Renal cortex interstitium (tissue), 15 donors: ENCODE measurements at places on chromosomes 4 and X.

GRCh38 chr4:6119507-6120020 lies 80.8 kb downstream of the JAKMIP1 start:
- no peak for DNase-seq

- no peak for DNase-seq
Observed at GRCh38 chrX:31099536-31100090, 27.8 kb upstream of the FTHL17 start.

GRCh38 chrX:108732630-108733321 lies 3.6 kb downstream of the IRS4 start:
- DNase-seq = no peak

DNA sequence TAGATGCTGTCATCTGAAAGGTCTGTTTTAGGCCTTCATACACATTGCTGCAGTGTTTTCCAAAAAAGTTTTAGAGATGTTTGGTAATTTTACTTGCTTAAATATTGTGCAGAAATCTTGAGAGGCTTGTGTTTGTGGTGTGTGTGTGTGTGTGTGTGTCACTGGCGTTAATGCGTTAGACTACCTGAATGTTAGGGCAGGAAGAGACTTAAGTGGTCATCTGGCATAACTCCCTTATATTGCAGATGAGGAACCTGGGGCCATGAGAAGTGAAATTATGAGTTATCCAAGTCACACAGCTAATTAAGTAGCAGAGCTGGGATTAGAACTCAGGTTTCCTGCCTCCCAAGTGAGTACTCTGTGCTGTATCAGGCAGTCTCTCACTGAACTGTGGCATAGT lies 1.4 kb downstream of the LSM6 start:
- DNase-seq = no peak

- DNase-seq = no peak
Observed at GRCh38 chrX:138001226-138001625, 435.3 kb downstream of the ZIC3 start.

- DNase-seq = no peak
Observed at GRCh38 chr4:102143433-102143832, 201.8 kb downstream of the SLC39A8 start.

GRCh38 chrX:17700976-17701375 lies 36.3 kb upstream of the SCML1 start:
- DNase-seq = no peak

- peak; percentile 49 for DNase-seq
Observed at GRCh38 chr4:19739101-19739651, 512.5 kb upstream of the SLIT2 start.

- no peak for DNase-seq
Observed at GRCh38 chrX:4185086-4185485, 471.6 kb upstream of the PRKX start.

- DNase-seq = no peak
Observed at GRCh38 chrX:109537324-109537665, 651 bp downstream of the NXT2 start.

DNA sequence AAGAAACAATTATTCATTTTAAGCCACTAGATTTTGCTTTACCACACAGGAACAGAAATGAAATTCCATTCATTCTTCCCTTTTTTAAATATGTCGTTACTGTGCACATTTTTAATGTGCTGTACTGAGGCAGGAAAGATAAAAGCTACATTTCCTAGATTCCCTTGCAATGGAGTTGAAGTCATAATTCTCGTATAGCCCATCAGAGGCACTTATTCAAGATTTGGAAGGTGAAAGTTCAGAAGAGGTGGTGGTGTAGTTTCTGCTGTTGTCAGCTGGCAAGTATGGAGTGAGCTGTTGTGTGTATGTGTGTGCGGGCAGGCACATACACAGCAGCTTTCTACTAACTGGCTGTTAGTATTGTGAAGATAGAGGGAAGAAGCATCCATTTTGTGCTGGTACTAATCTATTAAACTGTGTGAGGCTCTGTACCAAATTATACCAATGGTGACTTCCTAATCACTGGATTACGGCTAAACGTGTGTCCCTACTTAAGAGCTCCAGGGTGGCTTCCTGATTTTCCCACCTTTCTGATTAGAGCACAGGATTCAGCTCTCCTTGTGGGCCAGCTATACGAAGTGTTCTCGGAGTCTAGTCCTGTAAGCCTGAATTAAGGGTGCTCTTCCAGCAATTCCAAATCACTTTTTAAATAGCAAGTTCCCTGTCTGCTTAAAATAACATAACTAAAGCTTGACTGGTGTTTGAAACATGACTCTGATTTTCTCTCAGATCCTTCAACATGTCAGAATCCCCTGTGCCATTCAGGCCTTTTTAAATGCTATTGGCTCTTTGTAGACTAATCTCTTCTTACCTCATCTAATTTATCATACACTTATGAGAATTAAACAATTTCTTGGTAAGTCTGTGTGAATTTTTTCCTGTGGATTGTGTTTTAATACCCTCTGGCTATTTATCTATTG lies 43.8 kb downstream of the PDS5A start:
- no peak for DNase-seq

DNA sequence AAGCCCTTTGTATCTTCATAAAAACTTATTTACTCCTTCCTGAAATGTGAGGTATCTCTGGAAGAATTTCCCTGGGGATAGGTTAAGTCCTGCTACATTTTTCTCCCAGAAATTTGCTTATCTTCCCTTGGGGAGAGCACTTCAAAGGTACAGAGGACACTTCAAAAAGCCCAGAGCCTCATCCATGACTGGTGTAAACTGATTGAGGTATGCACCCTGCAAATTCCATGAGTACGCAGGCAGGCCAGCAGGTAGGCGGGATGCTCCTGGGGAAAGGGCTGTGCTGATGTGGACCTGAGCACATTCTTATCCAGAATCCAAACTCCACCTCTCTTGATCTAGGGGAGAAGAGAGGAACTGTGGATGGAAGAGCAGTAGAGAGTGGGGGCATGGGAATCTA lies 26.3 kb upstream of the RASGEF1B start:
- no peak for DNase-seq

GRCh38 chr4:137660211-137660610 lies 127.9 kb upstream of the PCDH18 start:
- DNase-seq = no peak

GRCh38 chr4:155828628-155829027 lies 37.4 kb downstream of the ASIC5 start:
- no peak for DNase-seq

DNA sequence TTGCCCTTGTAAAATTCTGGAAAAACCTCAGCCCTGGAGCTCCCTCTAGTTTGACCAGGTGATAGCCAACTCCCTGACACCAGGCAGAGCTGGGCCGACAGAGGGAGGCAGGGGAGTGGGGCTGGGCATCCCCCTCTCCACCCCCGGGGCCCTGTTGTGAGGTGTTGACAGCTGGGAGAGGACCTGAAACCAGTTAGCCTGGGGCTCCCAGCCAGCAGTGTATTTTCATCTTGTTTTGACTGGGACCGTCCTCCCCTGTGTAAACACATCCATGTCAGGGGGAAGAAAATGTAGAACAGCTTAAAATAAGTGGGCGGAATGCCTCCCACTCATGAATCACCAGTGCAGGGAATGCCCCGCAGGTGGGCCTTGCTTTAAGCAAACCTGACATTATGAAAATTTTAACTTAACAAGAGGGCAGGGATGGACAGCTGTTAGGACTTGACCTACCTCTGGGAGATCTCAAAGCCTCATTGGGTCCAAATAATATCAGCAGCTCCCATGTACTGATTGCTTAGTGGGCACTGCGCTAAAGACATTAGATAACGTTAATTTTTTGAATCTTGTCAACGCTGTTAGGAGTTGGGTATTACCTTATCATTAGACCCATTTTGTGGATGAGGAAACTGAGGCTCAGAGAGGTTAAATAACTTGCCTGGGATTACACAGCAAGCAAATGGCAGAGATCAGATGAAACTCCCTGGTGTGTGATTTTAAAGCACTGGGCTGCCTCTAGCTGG lies 45.9 kb downstream of the TSC22D3 start:
- no peak for DNase-seq

GRCh38 chrX:38860106-38861013 lies 59.1 kb downstream of the MID1IP1 start:
- DNase-seq = no peak

GRCh38 chr4:8048856-8049676 lies 109.4 kb upstream of the AFAP1 start:
- DNase-seq = no peak

GRCh38 chrX:129748305-129748704 lies 9.5 kb downstream of the XPNPEP2 start:
- no peak for DNase-seq

GRCh38 chr4:91304292-91304691 lies 999.5 kb upstream of the GRID2 start:
- no peak for DNase-seq

DNA sequence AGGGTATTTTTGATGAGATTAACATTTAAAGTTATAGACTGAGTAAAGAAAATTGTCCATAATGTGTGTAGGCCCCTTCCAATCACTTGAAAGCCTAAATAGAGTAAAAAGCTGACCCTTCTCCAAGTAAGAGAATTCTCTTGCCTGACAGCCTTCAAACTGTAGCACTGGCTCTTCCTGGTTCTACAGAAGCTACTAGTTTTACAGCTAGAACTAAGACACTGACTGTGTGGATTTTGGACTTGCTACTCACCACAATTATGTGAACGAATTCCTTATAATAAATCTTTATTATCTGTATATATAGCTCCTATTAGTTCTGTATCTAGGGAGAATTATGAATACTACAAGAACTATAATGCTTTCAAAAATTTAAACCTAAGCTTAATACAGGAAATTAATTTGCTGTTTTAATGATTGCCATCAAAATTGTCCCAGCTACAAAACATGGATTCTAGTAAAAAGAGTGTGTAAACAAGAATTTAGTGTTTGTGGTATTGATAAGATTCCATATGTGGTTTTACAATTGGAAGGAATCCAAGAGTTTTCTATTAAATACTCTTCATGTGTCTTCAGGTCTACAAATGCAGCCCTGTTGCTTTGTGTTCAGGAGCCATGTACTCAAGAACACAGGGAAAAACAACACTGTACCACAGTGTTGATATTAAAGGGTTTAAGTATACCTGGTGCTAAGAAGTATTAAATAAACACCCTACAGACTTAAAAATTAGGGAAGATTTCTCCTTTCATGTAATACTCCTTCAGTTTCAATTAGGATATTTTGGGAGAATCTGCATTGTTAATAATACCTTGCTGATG lies 366.5 kb downstream of the CXXC4 start:
- no peak for DNase-seq

GRCh38 chrX:72146527-72146926 lies 14.8 kb upstream of the RTL5 start:
- no peak for DNase-seq

GRCh38 chr4:10094841-10095240 lies 21.8 kb downstream of the WDR1 start:
- no peak for DNase-seq

DNA sequence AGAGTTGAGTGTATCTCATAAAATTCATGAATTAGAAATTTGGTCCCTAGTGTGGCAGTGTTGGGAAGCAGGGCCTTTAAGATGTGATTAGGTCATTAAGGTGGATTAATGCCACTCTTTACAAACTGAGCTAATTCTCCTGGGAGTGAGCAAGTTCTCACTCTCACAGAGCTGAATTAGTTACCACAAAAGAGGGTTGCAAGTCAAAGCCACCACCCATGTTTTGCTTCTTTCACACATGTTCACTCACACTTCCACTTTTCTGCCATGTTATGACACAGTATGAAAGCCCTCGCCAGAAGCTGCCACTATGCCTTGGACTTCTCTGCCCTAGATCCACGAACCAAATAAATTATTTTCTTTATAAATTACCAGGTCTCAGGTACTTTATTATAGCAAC lies 332.1 kb downstream of the ARAP2 start:
- DNase-seq = no peak

DNA sequence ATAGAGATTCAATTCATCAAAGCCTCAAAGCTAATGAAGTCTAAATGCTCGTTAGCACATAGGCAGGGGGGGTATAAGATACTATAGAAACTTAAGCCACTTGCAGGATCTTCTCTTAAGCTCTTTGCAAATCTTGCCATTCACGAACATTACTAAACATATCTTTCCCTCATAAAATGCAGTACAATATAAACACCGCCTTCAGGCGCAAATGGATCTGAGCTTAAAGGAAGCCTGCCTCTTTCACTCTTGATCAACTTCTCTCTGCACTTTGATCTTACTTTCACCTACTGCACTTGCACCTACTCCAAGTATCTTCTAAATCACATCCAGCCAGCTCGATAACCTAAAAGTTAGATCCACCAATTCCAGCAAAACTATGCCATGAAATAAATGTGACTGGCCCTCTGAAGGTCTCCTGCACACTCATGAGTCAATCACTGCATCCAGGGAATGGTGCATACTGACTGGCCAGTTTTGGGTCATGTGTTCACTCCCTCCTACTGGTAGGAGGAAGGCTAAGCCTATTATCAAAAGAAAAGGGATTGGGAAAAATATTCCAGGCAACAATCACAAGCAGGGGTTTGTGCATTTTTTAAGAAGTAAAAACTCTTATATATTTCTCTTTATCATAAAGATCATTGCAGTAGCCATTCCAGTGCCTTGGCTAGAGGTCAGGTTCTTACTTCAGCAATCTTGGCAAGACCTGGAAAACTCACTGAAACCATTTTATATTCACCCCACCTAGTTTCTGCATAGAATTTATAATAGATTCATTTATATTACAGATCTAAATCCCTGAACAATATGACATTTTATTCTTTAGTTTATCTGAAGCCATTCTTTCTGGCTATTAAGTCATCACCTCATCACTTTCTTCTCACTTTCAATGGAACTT lies 222.0 kb downstream of the PPP3CA start:
- DNase-seq = no peak

DNA sequence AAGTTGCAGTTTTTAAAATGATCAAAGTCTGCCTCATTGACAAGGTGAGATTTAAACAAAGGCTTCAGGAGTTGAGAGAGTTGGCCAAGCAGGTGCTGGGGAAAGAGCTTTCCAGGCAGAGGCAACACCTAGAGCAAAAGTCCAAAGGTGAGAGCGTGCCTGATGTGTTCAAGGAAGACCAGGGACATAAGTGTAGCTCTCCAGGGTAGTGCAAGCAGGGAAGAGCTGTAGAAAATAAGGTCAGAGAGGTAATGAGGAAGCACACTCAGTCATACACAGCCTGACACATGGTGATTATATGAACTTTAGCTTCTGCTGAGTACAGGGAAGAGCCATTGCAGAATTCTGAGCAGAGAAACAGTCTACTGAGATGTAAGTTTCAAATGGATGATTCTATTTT lies 265.0 kb upstream of the NWD2 start:
- DNase-seq = no peak

GRCh38 chr4:83536362-83537272 lies 709 bp downstream of the GPAT3 start:
- no peak for DNase-seq

GRCh38 chrX:80014141-80014940 lies at the start of gene TBX22:
TBX22 (plus strand) TSS chrX:80014753; CDS start chrX:80022270, 7,517 bp downstream.
- DNase-seq = no peak

DNA sequence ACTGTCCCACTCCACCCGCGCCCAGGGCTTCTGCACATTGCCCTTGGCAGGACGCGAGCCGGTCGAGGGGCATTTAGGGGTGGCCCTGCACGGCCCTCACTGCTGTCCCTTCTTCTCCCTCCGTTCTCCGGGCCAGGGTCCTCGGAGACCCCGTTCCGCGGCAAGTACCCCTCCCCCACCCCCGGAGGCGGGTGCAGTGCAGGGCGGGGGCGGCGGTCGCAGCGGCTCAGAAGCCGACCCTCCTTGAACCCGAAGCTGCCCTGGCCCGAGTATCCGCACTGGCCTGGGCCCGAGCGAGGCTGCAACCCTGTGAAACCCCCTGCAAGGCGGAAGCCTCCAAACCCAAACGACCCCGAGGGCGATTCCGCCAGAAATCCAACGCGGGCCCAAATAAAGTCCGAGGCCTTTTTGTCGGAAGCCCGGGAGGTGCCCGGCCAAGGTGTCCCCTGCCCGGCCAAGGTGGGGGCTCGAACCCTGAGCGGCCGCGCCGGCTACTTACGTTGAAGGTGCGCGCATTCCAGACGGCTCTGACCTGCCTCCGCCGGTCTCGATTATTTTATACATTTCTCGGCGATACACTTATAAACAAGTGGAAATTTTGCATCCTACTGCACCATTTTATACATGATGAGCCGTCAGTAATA lies 53.1 kb upstream of the TMEM33 start:
- DNase-seq = no peak
